ENCODE measurements at places on chromosomes 5 and 9.

- DNase-seq, result no peak
Measured at GRCh38 chr5:82562696-82563240, 284.6 kb upstream of the RPS23 start.

GRCh38 chr9:107740088-107740980 is 250.8 kb upstream of the KLF4 start:
- no peak for DNase-seq

GRCh38 chr9:86660146-86660943 is 287.0 kb downstream of the GAS1 start:
- peak; percentile 75 for DNase-seq

- no peak for DNase-seq
Measured at GRCh38 chr5:82313016-82313415, 34.9 kb upstream of the RPS23 start.

DNA sequence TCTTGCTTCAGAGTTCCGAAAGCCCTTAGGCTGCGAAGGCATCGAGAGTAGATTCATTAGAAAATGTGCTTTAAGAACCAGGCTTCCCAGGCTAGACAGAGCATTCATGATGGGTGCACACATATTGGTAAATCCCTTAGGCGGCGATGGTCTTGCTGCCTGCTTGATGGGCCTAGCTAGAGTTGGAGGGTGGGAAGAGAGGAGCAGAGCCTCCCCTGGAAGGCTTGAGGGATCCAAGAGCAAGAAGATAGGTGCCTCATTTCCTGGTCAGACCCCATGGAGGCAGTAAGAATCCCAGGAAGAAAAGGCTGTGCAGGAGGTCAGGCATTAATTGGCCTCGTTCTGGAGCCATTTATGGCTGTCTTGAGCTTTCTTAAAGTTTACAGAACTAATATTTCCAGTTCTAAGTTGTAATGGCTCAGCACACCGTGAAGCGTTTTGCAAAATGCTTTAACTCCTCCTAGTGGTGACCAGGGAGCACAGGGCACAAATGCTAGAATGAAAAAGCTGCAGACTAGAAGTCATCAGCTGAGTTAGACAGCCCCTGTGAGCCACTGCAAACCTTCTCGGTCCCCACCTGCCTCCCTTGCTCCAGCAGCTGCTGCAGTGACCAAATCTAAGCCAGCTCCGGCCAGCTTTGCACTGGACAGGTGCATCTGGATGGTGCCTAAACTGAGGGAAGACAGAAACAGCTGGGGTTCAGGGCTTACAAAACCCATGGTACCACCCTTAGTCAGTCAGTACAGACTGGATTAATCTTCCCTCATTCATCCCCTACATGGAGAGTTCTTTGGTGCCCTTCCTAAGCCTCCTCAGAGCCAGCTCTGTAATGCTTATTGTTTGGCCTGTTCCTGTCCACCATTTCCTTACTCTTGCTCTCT is 14.7 kb downstream of the SLC45A2 start:
- DNase-seq, result peak; percentile 29

DNA sequence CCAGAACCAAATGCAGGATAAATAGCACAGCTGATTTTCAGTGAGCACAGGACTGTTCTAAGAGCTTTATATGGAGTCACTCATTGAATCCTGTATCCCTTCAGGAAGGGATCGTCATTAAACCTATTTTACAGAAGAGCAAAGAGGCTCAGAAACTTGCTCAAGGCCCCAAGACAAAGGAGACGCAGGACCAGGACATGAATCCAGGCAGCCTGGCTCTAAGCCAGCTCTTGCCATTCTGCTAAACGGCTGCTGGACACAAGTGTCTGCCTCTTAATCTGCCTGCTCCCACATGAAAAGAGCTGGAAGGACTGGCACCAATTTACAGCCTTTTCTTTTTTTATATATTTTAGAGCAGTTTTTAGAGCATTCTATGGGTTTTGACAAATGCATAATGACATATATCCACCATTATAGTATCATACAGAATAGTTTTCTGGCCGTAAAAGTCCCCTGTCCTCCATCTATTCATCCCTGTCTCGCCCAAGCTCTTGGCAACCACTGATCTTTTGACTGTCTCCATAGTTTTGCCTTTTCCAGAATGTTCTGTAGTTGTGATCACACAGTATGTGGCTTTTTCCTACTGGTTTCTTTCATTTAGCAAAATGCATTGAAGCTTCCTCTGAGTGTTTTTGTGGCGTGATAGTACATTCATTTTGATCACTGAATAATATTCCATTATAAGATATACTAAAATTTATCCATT is 37.5 kb downstream of the RETREG1 start:
- no peak for DNase-seq

- DNase-seq, result no peak
Measured at GRCh38 chr9:20394969-20395368, 227.3 kb downstream of the MLLT3 start.

DNA sequence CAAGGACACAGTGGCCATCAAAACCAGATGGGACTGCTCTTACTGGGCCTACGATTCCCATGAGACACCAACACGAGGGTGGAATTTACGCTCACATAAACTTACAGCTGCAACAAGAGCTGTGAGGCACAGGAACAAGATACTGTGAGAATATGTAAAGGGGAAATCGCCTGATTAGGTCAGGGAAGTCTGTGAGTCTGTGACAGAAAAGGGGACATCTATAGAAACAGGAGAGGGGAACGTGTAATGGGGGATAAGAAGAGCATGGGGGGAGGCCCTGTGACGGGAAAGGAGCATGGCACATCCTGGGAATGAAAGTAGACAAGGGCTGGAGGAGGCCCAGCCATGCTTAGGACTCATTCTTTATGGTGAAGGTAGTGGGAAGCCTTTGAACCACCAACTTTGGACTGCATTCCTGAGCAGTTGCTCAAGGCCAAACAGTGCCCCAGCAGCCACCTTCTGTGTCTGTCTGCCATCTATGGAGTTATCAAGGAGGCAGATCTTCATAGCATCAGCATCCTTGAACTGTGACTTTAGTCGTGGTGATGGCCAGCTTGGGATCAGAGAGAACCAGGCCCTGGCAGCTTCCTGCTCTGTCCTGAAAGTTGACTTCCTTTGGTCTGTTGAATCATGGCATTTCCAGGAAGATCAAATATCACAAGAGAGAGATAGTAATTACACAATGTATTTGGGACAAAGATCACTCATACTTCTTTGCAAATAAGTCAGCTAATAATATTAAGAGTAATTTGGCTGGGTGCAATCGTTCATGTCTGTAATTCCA is 87.9 kb upstream of the FAM169A start:
- no peak for DNase-seq

DNA sequence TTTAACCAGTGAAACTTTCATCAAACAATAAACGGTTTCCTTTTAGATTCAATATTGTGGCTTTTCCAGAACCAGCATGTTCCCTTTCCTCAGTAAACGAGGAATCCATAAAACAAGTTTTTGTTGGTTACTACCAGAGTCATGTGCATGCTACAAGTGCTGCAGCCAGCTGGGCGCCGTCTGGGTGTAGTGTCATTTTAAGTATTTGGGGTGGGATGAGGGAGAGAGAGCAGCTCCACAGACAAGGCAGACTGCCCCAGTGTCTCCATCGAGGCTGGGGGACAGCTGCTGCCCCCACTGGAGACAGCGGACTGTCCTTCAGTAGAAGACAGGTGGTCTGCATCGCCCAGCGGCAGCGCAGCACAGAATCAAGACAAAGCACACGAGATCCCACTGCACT is 17.3 kb downstream of the ARPC5L start:
- no peak for DNase-seq

Data from GM04504 (cell line).